Amniotic stem cell (primary cell): ENCODE measurements at places on chromosomes 11 and 22.

DNA sequence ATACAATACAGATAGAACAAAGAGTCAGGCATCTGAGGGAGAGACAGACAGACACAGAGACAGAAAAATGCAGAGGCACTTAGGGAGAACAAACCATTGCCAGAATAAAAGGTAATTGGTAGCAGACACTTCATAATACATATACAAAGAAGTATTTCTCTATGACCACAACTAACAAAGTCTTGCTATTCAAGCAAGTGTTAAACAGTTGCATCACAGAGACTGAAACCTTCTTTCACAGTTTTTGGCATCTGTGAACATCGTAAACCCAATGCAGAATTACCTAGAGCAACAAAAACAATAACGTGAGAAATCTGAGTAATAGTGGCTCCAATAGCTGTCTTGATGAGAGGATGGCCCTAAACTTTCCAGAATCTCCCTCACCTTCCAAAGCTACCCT lies 116.4 kb downstream of the BLID start:
- DNase-seq, result no peak

- no peak for DNase-seq
Observed at GRCh38 chr22:48315439-48316256, 1512.0 kb downstream of the BRD1 start.

- DNase-seq, result no peak
Observed at GRCh38 chr22:19214078-19214473, 35.5 kb upstream of the SLC25A1 start.

DNA sequence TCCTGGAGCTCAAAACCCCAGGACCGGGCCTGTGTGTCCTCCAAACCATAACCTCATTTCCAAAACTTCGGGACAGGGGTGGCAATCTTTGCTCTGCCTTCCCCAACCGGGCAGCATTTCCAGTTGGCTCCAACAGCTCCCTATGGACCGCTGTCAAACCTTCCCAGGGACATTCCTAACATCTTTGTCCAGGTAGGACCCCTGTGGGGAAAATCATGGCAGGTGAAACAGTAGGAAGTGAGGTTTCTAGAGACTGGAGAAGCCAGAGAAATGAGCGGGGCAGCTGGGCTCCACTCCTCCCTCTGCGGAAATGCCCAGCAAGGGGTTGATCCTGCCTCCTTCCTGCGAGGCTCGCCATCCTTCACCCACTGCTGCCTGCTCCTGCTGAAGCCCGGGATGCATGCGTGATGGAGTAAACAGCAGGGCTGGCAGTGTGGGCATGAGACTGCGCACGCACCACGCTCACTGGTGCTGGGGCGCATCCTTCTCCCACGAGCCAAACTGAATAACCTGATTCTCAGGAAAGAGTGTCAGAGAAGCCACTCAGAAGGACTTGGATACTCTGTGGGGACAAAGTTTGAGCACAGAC lies 136.4 kb downstream of the BUD13 start:
- DNase-seq, result no peak

- DNase-seq, result no peak
Observed at GRCh38 chr11:101126551-101127196, 2.9 kb downstream of the PGR start.

DNA sequence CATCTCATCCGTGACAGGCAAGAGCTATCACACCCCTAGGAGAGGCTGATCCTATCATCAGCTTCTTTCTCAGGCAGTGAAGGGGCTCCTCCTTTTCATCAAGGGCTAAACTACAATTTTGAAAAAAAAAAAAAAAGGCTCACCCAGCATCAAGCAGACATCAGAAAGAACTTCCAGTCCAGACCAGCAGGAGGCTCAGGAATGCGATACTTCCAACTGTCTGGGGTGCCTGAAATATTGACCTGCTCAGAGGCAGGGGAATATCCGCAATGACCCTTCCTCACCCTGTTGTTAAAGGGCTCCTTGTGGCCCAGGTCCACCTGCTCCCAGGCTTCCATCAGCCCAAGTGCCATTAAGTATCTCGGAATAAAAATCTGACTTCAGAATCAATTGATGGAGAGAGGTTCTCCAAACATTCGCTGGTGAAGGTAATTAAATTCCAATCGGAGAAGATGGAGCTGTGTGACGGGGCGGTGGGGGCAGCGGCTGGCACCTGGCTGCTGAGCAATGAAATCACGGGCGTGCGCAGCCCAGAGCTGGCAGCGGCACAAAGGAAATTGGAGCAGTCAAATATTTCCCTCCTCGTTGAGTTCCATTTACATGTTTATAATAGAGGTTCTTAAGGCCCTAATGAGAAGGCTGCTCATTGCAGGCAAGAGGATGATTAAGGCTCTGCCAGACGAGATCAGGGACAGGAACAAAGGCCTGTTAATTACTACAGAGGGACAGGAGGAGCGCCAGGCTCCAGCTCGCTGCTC lies 69.0 kb upstream of the THY1 start:
- no peak for DNase-seq
